ENCODE measurements at places on chromosomes 4 and X.

DNA sequence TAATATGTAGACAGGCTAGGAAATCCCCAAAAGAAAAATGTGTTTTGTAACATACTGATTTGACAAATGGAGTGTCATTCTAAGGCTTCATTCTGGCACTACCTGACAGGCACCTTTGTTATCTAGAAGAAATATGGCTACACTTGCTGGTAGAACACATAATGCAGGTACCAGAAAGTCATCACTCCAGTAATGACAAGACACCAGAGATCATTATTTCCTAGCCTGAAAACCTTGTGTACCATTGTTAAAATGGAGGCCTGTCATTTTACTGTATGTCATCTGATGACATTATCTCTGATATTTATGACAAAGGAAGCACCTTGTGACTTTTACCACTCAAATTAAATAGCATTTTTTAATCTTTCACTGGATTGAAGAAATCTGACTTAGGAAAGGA lies 13.5 kb upstream of the FGF5 start:
- no peak for DNase-seq

GRCh38 chr4:139419388-139419914 lies 34.5 kb upstream of the RAB33B start:
- no peak for DNase-seq

DNA sequence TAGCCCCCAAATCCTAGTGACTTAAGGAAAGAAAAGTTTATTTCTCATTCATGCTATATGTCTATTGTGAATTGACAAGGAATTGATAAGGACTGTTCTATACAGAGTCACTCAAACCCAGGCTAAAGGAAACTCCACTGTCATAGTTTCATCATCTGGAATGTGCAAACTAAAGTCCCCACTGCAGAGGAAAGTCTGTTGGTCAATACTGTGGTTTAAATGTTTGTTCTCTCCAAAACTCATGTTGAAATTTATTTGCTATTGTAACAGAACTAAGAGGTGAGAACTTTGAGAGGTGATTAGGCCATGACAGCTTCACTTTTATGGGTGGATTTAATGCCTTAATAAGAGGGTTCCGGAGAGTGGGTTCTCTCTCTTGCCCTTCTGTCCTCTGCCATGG lies 149.6 kb downstream of the COX18 start:
- DNase-seq = no peak

DNA sequence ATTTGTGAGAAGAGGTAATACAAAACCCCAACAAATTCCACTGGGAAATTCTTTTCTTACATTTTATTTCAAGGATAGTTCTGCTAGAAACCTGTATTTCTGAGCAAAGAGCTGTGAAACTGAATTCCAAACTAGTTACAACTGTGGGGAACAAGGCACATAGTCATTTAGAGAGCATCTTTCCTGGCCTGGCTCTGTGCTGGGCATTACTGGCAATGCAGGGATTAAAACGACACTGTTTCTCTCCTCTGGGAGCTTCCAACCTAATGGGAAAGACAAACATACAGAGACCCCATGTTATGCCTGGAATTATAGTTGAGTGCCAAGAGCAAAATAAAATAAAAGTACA lies 36.5 kb downstream of the SUPT20HL1 start:
- no peak for DNase-seq

- no peak for DNase-seq
Measured at GRCh38 chr4:175716961-175717360, 95.1 kb downstream of the GPM6A start.

- DNase-seq = no peak
Measured at GRCh38 chr4:110119880-110120279, 78.5 kb downstream of the ELOVL6 start.

DNA sequence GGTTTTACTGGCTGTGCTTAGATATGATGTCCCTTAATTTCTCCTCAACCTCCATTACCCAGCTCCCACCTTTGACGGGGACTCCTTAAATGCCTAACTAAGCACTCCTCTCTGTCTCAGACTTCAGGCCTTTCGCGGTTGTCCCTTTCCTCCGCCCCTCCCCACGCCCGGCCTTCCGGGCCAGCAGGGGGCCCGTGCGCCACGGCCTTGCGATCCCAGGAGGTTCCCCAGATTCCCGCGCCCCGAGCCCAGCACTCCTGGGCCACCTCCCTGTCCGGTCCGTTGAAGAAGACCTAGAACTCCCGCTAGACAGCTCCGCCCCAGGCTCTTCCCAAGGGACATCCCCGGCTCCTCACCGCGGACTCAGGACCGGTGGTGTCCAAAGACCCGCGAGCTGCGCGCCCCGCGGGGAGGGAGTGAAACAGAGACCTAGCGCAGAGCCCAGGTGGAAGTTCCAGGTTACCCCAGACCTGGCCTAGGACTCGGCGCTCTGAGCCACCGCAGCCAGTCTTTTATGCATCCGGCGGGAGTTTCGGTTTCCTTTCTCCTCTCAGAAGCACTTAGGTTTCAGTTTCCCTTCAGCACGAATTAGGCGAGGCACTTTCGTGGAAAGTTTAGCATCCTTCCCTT lies at the start of gene DDX60:
DDX60 (minus strand) TSS at position 487 of the 630 bp plus-strand sequence. CDS start 7,493 bp downstream, outside the sequence.
- DNase-seq = peak; percentile 80

DNA sequence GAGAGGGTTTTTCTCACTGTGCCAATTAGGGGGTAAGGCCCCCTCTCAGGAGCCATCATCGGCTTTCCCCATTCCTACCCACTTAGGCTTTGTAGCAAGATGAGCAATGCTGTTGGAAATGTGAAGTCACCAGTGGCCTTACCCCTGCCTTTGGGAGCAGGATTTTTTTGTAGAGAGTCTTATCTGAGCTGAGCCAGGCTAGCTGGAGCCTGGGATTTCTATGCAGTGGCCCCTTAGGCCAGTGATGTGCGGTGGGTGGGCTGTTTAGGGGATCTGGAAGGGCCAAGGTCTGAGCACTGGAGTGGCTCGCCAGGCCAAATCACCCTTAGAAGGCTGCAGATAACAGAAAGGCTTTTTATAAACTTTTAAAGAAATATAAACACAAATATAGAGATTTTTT lies 4.2 kb downstream of the CXorf65 start:
- DNase-seq = no peak

- no peak for DNase-seq
Measured at GRCh38 chrX:151711787-151712186, 4.0 kb upstream of the FATE1 start.

DNA sequence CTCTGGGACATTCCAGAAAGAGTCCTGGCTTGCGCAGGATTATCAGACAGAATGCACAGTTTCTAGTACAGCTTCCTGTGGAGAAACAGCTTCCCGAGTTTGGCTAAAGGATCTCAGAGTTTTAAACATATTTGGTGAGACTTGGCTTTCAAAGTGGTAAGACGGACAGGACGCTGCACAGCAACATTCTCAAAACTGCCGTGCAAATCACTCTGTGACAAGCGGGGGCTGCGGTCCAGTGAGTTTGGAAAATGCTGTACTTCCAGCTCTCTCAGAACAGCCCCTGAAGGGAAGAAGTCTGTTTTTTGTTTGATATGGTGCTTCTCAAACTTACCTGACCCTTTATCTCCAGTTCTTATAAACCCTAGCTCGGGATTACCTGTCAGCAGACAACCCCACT lies 18.1 kb downstream of the LGI2 start:
- no peak for DNase-seq

DNA sequence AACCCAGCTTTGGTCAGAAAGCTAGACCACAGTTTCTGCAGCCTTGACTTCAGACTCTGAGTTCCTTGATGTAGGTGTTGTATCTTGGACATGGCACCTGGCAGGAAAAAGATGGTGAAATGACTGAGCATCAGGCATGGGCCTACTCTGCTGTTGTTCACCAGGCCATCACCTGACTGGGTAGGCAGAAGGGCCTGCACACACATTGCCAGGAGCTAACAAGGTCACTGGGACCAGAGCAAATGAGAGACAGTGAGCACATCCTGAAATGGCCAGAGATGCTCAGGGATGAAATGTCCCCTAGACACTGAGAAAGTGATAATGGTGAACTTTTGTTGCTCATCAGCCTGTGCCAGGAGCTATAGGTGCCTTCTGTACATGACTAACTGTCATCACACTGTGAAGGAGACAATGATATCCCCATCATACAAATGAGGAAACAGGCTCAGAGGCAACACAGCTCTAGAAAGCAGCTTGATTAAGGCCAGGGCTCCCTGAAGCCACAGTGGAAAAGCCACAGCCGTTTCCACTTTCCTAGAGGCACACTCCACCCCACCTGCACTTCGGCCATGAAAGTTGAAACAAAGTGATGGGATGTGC lies 128.3 kb downstream of the TSPAN5 start:
- no peak for DNase-seq
